ENCODE measurements at places on chromosomes 3 and 15.
A peak's percentile ranks its signal among the peaks of the same experiment; 100 is the strongest.

DNA sequence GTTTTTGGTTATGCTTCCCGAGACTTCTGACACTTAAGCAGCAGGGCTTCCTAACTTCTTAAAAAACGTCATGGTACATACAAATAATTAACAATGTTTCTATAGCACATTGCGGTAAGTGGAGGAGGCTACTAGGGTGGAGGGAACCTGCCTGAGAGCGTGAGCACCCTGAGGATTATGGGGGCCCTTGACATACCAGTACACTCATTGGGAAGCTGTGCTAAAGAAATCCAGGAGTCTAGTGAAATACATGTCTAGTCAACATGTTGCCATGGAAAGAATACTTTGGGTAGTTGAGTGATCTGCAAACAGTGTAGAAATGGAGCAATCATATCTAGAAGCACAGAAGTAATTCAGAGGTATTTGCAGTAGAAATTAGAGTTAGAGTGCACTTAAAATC is 39.2 kb upstream of the MAPKBP1 start:
- no peak for DNase-seq

- no peak for DNase-seq
Observed at GRCh38 chr3:154275965-154276364, 48.3 kb downstream of the DHX36 start.

DNA sequence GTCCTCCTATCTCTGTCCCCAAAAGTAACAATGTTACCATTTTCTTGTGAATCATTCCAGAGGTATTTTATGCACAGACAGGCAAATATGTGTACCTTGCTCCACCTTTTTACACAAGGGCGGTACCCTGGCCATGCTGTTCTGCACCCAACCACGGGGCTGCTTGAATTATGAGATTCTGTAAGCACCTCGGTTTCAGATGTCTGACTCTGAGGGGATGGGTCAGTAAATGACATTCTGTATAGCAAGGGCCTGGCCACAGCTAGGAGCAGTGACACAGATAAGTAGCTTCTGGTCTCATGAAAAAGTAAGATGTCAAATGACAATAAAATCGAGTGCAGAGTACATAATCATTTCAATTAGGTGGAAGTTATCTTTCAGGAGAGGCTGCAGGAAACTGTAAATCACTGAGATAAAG is 30.4 kb upstream of the FLNB start:
- DNase-seq, result peak; percentile 37

DNA sequence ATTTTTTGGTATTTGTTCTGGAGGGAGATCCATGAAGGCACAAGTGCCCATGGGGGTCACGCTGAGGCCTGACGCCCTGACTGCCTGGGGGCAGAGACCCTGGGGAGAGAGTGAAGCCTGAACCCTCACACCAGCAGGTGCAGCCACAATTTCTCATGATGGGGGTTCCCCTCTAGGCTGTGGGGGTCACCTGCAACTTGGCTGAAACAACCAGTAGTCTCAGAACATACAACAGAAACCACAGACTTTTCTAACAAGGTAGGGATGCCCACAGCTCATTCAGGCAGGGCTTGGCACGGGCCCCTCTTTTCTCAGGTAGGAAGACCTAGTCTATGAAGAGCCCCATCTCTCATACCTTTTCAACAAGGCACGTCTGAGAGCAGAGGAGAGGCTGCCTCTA is 245.1 kb downstream of the ADAMTS17 start:
- no peak for DNase-seq

DNA sequence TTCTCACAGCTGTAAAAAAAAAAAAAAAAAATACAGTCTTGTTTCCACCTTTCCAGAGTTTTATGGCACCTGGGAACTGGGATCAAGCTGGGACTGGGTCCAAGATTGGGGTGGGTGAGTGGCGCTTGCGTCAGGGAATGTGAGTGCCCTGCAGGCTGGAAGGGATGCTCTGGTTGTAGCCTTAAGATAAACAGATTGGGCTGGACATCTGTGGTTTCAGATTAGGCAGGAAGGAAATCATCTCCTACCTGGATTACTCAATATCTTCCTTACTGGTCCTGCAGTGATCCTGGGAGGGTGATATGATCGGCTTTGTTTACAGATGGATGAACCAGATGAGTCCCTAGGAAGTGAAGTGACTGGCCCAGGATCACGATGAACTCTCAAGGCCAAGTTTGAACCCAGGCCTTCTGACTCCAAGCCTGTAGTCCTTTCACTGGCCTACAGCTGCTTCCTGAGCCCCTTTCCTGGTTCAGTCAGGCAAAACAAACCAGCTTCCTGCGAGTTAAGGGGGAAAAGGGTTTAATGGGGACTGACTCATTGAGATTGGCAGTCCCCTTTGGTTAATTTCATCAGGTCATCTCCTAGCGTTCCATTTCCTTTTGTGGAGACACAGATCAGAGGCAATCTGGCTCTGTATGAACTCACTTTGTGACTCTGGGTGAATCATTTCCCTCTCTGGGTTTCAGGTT is 179.8 kb downstream of the THSD4 start:
- peak; percentile 97 for DNase-seq
